Activated CD4-positive, alpha-beta T cell treated with anti-CD3 and anti-CD28 coated beads, Interleukin-2, amount 10 ng/mL, durations not matched to agents 24 days and 14 days (primary cell): ENCODE measurements at places on chromosomes 2 and 18. TPM values are rescaled to one million over a fixed set of nuclear protein-coding genes. Genes with fewer than 3 reads are reported as not detected.

Gene ZNF892
- total RNA-seq: 4.7 and 5.5 TPM in 2 replicates

Gene ZSWIM2
- total RNA-seq: not detected in 2 replicates

Gene MOB4
- total RNA-seq: 19.2 and 22.6 TPM in 2 replicates

Gene IL18RAP
- total RNA-seq: 15.0 and 16.9 TPM in 2 replicates

Gene PER2
- total RNA-seq: 18.3 and 21.9 TPM in 2 replicates

Gene FSHR
- total RNA-seq: not detected in 2 replicates

Gene KIAA2012
- not detected in 2 replicates for total RNA-seq

Gene LCT
- 0.31 and 0.51 TPM in 2 replicates for total RNA-seq

Gene DCC
- total RNA-seq: not detected in 2 replicates

Gene PRSS56
- total RNA-seq: not detected in 2 replicates

Gene UPP2
- not detected in 2 replicates for total RNA-seq

Gene CD28
- 130 and 132 TPM in 2 replicates for total RNA-seq
